GOT3 (cell line): ENCODE measurements at places on chromosomes 11 and 22.
A peak's percentile ranks its signal among the peaks of the same experiment; 100 is the strongest.

- DNase-seq, result no peak
Observed at GRCh38 chr11:27807596-27807995, 107.3 kb upstream of the BDNF start.

- DNase-seq, result no peak
Observed at GRCh38 chr22:42560781-42561180, 7.0 kb downstream of the SERHL2 start.

- no peak for DNase-seq
Observed at GRCh38 chr22:35140879-35141745, 75.2 kb downstream of the ISX start.

GRCh38 chr11:16296273-16296672, 60.1 kb downstream of the SOX6 start:
- DNase-seq, result no peak

DNA sequence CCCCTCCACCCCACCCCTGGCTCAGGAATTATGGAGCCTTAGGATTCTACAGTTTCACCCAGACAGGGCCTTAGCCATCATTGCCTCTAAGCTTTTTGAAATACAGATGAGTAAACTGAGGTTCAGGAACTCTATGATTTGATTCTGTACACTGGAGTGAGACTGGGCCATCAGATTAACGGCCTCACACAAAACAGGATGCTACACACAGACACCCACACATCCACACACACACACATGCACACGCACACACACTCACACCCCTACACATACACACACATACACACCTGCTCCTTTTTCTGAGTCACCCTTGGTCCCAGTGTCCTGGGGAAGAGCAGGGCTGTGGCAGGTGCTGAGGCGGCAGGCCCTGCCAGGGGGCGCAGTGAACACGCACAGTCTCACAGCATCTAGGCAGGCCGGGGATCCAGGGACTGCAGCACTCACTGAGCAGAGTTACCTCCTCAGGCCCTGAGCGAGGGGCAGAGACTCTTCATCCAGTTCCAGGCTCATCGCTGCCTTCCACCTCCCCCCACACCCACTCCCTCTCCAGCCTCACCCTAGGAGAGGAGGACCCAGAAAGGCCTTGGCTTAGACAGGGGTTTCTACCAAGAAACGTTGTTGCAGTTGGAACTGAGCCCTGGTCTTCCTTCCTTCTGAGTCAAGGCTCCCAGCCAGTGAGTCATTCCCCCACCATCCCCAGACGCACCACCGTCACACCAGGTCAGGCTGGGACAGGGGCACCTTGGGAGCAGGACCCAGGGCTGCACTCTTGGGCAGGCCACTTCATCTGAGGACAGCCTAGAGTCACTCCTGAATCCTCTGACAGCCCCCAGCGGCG, 89.8 kb upstream of the PARVA start:
- peak; percentile 48 for DNase-seq

- DNase-seq, result no peak
Observed at GRCh38 chr11:33333816-33334215, 76.6 kb downstream of the HIPK3 start.

- no peak for DNase-seq
Observed at GRCh38 chr11:130839981-130840666, 76.2 kb downstream of the SNX19 start.

GRCh38 chr11:102794382-102794781, 3.6 kb downstream of the MMP1 start:
- no peak for DNase-seq

- DNase-seq, result no peak
Observed at GRCh38 chr11:19938169-19938856, 222.0 kb downstream of the DBX1 start.

GRCh38 chr22:31344578-31345330, 1.4 kb downstream of the PATZ1 start:
- DNase-seq, result no peak

DNA sequence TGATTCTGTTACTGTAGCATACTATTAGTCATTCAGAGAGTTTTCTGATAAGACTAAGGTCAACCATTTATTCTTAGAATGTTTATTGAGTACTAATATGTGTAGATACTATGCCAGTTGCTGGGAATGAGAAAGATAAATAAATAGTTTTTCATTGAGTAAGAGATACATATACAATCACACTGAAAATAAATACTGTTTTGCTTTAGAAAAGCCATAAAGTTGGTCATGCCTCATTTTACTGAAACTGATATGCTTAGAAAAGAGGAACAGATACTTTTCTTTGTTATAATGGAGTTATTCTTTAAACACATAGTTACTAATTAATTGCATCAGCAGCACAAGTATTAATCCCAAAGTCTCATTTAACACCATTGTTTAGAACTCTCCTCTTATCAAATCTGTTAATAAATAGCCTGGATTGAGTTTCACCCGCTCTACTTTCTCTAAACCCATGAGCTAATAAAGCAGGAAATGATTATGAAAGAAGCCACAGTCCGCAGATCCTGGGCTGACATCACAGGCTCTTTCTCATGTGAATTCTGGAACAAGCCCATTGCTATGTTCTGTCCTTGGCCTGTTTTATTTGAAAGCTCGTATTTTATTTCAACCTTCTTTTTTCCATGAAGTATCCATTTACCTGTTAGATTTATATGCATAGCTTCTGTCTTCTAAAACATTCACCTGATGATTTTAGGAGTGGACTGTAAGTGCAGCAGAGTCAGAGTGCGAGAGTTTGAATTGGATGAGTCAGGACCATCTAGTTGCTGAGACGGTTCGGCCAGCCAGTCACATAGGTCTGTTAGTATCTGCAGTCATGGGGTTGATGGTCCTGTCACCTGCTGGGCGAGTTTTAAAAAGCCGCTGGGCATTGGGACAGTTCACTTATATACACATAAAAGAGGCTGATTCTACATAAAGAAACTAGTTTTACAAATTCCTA, 35.5 kb downstream of the PIWIL4 start:
- DNase-seq, result no peak

- no peak for DNase-seq
Observed at GRCh38 chr11:121105063-121105480, 4.0 kb downstream of the TECTA start.

GRCh38 chr22:48796310-48797015, 1031.2 kb downstream of the BRD1 start:
- DNase-seq, result no peak

GRCh38 chr11:35623621-35624168, 5.4 kb downstream of the FJX1 start:
- no peak for DNase-seq
